AG09319 (cell line): ENCODE measurements at places on chromosomes 4 and X.
A peak's percentile ranks its signal among the peaks of the same experiment; 100 is the strongest.

DNA sequence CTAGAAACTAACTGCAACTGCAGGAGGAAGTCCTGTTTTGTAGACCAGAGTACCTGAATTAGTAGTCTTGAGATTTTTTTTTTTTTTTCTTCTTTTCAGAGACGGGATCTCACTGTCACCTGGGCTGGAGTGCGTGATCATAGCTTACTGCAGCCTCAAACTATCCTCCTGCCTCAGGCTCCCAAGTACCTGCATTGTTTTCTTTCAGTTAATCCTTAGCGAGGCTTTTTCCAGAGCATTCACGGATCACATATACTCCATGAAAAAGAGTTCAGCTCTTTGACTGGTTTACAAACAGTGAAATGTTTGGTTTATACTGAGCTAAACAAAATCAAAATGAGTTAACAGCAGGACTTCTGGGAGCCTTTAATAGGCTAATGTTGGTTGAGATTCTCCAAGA lies 45.8 kb downstream of the KLHL15 start:
- no peak for DNase-seq

DNA sequence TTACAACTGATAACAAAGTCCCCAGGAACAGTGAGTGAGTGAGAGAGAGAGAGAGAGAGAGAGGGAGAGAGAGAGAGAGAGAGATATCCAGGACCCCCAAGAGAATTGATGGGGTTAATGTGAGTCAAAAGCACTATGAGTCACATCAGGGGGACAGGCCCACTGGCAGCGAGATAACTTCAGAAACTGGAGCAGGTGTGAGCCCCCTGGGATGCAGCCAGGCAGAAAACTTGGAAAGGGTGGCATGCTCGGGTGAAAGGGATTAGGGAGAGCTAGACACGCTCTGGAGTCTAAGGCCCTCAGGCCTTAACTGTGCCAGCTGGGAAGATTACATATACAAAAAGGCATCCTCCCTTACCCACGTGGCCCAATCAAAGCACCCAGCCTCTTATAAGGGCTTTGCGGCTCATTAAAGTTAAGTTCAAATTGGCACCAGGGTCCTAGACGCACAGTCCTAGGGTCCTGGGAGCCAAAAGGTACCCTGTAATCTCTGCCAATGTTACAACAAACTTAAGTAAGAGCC lies 841 bp downstream of the ACOT9 start:
- peak; percentile 56 for DNase-seq

DNA sequence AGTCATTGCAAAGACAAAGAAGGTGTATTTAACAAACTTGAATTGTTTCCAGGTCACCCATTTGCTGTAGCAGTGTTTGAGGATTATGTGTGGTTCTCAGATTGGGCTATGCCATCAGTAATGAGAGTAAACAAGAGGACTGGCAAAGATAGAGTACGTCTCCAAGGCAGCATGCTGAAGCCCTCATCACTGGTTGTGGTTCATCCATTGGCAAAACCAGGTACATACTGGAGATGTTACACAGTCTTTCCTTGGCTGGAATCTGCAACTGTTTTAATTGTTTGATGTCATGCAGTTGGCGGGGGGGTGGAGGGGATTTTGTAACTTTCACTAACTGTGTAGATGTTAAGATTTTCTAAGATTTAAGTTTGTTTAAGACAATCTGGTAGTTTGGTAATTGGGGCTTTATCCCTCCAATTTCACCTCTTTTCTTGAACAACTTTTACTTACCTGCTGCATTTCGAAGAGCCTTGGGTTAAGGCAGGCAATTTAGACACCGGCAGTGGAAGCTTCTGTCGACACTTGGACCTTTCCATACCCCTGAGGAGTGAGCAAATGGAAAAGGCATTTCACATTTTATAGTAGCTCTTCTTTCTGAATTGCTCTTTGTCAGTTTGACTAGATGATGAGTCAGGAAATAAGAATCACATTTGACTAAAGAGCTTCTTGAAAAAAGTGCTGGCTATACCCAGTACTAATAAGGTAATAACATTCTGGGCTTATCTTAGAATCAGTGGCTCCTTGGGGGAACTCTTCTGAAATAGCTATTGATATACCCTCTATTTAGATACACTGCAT lies 67.4 kb downstream of the EGF start:
- DNase-seq, result no peak

GRCh38 chrX:66622209-66622608 lies 16.7 kb downstream of the EDA2R start:
- no peak for DNase-seq

DNA sequence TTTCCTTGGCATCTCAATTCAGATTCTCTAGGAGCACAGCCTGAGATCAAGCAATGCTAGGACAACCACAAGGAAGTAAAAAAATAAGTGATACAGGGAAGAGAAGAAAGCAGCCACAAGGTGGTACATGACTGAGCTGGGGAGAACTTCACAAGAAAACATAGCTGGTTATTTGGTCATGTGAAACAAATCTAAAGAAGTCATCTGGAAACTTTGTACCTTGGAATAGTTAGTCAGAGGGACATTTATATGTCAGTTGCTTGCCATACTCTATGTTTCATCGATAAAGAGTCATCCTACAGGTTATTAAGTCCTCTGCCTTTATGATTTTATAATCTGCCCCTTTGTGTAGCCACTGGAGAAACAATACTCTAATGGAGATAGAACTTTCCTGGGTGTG lies 575.1 kb downstream of the IL15 start:
- DNase-seq, result no peak

GRCh38 chr4:5366421-5366820 lies 315.1 kb downstream of the STK32B start:
- no peak for DNase-seq

DNA sequence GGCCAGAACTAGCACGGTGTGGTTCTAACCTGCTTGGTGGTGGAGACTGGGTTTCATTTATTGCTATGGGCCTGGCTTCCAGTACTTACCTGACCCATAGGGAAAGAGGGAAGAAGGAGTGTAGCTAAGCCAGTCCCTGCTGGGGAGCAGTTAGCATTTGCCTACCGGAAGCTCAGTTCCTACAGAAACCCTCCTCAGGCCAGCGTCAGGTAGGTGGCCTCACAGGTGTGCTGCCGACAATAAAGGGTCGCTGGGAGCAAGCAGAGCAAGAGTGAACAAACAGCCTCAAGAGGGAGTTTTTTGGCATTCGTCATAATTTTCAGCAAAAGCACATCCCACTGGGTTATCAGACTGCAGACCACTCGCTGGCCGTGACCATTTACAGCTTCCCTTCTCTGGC lies 740.6 kb upstream of the TENM3 start:
- DNase-seq, result no peak

GRCh38 chrX:46978341-46979291 lies 66.4 kb downstream of the JADE3 start:
- peak; percentile 44 for DNase-seq

GRCh38 chrX:49155243-49155899 lies 7.2 kb upstream of the MAGIX start:
- no peak for DNase-seq

- DNase-seq, result no peak
These were observed 104.0 kb upstream of the WDR17 start for GRCh38 chr4:175961604-175962003.

DNA sequence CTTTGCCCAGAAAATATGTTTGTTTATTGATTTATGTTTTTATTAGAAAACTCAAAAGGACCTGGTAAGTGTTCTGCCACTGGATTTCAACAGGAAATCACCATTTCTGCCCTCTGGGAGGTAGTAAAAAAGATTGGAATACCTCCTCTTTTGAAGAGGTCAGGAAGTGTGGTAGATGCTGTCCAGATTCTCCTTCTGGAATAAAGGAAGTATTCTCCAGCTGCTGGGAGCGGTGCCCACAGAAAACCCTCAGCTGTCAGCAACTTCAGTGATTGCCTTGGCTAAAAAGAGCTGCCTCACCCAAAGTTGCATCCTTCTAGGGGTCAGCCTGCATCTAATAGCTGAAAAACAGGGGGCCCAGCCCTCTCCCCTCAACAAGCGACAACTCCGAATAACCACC lies 13.8 kb upstream of the ZNF674 start:
- no peak for DNase-seq

GRCh38 chr4:70687392-70687791 lies 940 bp upstream of the UTP3 start:
- no peak for DNase-seq

GRCh38 chr4:88804234-88804633 lies 106.6 kb upstream of the NAP1L5 start:
- DNase-seq, result no peak

DNA sequence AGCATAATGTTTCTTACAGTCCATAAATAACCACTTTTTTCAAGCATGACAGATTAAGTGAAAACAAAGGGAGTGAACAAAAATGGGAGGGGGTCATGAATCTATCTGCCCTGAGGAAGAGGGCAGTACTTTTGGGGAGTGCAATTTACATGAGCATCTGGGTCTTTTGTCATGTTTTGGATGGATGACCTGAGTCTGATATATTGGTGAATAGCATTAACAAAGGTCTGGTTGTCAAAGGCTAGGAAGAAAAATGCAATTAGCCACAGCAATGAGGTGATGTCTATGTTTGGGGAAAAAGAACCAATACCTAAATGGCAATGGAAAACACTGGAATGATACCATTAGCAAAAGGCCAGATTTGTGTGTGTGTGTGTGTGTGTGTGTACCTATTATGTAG lies 15.1 kb upstream of the MAD2L1 start:
- no peak for DNase-seq

GRCh38 chrX:13837290-13837745 lies 20.4 kb upstream of the GPM6B start:
- DNase-seq, result no peak

- DNase-seq, result no peak
These were observed 126.8 kb downstream of the NFKB1 start for GRCh38 chr4:102627831-102628523.

DNA sequence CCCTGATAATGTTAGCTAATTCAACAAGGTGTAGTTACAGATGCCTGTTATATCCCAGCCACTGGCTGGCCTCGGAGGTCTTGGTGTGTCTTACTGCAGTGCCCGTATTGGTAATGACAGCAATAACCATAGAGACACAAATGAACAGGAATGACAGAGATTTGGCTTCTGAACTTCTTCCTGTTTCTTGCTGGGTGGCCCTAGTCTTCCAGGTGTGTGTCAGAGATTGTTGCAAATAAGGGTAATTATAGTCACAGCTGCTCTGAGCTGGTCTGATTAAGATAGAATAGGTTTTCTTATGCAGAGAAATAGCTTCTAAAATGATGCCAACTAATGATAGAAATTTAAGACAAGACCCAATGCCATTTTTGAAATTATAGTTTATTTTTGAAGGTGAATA lies 64.1 kb upstream of the MAD2L1 start:
- DNase-seq, result no peak

- DNase-seq, result no peak
These were observed 195.3 kb downstream of the KCNIP4 start for GRCh38 chr4:21753084-21753760.

GRCh38 chr4:170990989-170991589 lies 822.1 kb upstream of the GALNTL6 start:
- DNase-seq, result no peak
